Transverse colon (tissue), 4 donors: ENCODE measurements at places on chromosomes 11 and 22.
A peak's percentile ranks its signal among the peaks of the same experiment; 100 is the strongest.

- DNase-seq: no peak
Measured at GRCh38 chr22:37926358-37926757, 20.3 kb downstream of the MICALL1 start.

DNA sequence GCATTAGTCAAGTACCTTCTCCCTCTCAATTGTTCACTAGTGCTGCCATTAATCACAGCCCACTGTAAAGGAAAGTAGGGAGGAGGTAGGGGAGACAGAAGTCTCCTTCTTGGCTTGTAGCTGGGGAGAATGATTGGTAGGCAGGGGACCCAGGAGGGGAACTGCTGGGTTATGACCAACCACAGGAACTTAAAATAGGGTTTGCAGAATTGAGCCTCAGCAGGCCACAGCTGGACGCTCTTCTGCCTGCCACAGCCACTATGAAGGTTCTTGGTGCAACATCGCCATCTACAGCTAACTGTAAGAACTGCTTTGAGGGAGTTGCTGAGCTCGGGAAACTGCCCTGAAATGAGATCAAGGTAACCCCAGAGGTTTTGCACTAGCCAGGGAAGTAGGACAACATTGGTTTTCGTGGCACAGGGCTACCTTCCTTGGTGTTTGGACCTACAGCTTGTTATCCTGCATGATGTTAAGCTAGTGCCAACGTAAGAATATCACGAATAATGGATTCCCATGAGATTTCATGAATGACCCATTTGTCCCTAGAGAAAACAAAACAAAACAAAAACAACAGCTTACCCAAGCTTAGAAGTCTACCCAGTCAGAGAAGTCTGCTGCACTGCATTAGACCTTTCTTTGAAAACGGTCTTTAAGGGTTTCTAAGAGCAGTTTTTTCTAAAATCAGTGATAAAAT is 787.1 kb upstream of the API5 start:
- DNase-seq: peak; percentile 28

DNA sequence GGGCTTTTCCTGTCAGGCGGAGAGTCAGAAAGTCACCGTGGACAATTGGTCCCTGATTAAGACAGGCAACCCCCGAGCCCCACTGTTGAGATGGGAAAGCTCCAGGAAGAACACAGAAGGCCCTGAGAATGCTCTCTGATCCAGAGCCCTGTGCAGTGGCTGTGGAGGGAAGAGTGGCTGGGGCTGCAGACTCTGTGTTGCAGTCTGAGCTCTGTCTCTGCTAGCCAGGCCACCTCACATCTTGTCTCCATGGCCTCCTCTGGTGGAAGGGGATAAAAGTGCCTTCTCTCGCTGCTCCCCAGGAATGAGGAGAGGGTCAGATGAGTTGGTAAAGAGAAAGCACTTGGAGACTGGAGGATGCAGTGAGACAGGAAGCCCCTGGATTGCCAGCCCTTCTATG is 141.2 kb downstream of the CEP164 start:
- no peak for DNase-seq

GRCh38 chr11:61270354-61271076 is 24.6 kb downstream of the VWCE start:
- DNase-seq: no peak

DNA sequence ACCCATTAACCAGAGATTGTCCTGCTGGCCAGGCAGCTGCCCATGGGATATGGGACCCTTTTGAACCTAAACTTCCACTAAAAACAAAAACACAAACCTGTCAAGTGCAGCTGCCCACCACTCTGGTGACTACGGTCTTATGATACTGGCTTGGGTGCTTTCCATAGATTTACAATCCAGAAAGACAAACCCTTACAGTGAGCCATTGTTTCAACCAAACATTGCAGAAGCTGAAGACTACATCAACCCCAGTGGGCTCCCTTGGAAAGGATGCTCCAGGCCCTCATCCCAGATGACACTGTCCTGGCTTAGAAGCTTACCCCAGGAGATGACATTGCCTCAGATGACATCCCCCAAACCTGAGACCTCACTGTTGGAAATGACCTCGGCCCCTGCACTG is 56.9 kb upstream of the WNT11 start:
- no peak for DNase-seq

GRCh38 chr11:28529046-28529445 is 420.9 kb downstream of the METTL15 start:
- DNase-seq: no peak

DNA sequence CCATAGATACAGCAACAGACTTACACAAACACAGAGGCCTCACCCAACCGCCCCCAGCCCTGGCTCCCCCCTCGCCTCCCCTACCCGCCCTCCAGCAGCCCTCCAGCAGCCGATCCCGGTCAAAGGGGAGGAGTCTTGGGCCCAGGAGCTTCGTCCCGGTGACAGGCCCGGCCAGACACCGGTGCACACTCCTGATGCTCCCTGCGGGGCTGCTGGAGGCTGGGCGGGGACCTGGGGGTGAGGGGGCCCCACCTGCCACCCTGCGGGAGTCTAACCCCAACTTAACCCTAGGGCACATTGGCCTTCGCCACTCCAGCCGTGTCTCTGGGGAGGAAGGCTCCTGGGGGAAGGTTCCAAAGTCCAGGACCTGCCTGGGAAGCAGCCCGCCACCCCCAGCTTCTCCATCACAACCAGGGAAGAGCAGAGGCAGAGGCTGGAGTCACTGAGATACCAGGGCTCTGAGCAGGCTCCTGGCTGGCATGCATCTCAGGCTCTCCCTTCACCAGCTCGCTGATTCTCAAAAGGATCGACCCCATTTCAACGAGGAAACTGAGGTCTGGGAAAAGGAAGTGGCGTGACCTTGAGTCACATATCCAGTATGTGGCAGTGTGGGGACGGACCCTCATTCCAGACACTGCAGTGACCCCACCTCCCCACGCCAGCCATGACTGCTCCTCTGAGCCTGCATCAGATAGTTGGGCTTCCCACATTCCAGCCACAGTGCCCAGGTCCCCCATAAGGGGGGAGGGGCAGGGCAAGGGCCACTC is 14.4 kb downstream of the BCL9L start:
- DNase-seq: peak; percentile 58

DNA sequence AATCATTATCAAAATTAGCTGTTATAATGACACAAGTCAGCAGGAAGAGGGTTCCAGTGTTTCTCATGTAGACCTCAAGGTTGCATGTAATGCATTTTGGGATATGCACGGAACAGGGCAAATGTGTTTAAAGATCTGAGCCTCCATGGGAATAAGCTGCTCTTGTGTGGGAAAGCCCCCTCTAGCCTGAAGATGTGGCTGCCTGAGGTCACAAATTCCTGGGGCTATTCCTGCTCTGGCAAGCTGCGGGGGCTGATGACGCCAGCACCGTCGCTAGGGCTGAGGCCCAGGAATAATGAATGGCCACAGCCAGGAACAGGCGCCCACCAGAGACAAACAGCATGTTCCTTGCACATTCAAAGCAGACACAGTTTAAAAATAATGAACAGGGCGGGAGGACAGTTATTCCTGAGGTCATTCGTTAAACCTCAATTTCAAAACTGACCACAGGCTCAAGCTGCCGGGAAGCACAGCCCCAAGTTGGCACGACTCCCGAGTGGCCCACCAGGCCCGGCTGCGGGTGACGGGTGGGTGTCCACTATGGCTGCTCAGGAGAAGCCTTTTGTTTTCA is 11.7 kb downstream of the OSBPL5 start:
- peak; percentile 53 for DNase-seq

DNA sequence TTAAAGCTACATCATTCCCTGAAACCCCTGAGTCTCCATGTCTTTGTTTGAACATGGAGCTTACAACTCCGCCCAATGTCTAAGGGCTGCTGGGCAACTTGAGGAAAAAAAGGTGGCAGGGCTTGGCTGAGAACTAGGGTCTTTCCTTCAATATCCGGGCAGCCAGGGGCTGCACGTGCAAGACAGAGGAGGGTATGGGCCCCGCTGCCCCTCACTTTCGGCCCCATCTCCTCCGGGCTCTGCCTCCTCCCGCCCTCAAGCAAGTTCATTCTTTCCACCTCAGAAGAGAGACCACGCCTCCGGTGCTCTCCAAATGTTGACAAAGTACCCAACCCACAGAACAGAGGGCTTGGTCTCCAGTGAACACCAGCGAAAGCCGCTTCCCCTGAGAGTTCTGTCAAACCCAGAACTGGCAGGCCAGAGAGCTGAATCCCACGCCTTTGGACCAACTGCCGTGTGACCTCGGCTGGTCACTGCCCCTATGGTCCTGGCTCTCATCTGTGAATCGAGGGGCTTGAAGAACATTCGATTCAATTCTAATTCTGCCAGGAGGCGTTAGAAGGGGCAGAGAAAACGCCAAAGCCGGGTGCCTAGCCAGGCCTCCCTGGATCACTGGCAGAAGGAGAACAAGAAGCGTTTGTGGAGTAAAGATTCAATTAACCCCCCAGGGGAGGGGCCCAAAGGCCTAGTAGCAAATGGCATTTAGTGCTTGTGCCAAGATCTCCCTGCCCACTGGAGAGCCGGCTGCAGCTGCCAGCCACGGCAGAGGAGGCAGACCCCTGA is 7.3 kb downstream of the PDGFB start:
- DNase-seq: no peak

- DNase-seq: no peak
Measured at GRCh38 chr11:26867286-26867685, 126.6 kb upstream of the FIBIN start.

DNA sequence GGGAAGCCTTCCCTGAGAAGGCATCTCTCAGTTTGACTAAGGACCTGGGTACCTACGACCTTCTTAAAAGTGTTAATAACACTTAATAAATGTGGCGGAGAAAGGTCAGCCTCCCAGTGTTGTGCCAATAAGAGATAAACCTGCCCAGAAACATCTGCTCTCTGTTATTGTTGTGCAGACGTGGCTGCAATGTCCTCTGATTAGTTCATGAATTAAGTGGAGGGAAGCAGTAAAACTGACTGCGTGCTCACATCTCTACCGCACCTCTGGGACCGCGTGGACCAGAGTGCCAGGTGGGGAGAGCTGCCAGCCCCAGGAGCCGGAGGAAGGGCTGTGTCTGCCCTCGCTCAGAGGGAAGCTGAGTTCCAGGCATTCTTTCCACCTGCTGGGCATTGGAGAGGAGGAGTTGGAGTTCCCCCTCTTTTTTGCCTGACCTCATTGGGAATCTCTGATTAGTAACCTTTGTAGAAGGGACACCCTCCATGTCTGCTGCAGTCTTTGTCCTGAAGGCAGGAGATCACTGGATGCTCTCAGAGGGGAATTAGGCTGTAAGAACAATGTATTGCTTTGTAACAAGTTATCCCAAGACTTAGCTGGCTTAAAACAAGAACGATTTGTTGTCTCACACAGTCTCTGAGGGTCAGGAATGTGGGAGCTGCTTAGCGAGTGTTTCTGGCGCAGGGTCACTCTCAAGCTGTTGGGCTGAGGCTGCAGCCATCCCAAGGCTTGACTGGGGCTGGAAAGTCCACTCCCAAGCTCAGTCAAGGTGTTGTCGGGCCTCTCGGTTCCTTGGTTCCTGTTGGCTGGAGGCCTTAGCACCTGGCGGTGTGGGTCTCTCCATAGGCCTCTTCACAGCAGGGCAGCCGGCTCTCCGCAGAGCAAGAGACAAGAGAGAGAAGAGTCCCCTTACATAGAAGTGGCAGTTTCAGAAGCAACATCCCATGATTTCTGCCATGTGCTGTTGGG is 247.6 kb upstream of the TBCEL start:
- no peak for DNase-seq

DNA sequence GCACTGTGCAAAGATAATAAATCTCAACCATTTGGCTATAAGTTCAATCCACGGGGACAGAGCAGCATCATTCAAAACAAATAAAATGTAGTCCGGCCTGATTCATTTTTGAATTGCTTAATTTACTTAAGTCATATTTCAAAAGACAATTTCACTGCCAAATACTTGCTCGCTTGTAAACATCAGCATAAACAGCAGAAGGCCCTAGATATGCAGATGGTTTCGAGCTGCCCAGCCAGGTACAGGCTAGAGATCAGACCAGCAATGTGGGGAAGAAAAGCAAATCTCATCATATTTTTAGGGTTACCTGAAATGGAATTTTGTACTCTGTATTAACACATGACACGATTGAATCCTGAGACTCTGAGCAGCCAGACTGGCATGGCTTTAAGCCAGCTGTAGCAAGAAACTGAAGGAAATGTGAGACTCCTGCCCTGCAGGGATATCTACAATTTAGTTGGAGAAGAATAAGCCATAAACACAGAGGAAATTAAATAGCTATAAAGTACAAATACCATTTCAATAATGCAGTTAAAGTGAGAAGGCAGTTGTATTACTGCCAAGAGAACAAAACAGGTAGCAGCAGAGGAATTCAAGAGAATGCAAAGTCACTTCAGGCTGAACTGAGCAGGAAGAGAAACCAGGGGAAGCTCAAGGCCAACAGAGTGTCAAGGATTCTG is 440.3 kb downstream of the ETS1 start:
- no peak for DNase-seq
